ENCODE measurements at places on chromosomes 2 and 18.

DNA sequence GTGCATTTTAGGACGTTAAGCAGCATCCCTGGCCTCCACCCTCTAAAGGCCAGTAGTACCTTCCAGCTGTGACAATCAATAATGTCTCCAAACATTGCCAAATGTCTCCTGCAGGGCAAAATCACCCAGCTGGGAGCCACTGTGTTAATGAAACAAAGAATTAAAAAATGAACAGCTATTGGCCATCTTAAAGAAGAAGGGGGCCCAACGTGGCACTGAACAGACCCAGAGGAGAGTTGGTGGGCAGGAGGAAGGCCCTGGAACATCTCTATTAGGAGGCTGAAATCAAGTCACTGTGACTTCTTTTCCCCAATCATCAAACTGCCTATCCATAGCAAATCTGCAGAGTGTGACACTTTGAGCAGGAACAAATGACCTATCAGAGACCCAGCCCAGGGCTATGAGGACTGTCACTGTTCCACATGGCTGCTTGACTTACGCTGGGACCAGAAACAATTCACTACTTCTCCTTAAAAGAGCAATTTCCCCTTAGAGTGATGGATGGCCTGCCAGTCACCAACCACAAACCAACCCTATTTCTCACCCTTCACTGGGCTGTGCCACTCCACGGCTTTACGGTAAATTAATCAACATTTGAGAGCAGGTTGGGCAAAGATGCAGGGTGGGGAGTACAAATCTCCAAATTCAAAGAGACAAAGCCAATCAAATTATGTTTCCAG, 35.2 kb upstream of the TEX51 start:
- DNase-seq, result no peak

GRCh38 chr2:134393075-134393461, 139.2 kb downstream of the MGAT5 start:
- no peak for DNase-seq

DNA sequence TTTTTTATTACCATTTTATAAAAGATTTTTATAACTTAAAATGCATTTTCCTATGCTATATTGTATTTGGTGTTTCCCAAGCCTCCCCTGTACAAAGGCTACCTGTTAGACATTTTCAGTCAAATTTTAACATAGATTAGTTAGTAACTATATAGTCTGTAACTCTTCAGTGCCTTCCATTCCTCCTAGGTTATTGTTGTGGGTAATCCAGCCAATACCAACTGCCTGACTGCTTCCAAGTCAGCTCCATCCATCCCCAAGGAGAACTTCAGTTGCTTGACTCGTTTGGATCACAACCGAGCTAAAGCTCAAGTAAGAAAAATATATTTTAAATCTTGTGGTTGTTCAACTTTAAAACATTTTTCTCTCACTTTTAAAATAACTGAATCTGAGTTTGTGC, 10.2 kb downstream of the MDH1 start:
- DNase-seq, result no peak

DNA sequence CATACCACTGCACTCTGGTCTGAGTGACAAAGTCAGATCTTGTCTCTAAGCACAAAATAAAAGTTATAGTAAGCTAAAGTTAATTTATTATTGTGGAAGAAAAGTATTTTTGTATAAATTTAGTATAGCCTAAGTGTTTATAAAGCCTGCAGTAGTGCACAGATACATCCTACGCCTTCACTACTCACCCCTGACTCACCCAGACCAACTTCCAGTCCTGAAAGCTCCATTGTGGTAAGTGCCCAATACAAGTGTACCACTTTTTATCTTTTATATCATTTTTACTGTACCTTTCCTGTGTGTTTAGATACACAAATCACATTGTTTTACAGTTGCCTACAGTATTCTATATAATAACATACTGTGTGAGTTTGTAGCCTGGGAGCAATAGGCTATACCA, 57.5 kb downstream of the UBE2E3 start:
- DNase-seq, result no peak

DNA sequence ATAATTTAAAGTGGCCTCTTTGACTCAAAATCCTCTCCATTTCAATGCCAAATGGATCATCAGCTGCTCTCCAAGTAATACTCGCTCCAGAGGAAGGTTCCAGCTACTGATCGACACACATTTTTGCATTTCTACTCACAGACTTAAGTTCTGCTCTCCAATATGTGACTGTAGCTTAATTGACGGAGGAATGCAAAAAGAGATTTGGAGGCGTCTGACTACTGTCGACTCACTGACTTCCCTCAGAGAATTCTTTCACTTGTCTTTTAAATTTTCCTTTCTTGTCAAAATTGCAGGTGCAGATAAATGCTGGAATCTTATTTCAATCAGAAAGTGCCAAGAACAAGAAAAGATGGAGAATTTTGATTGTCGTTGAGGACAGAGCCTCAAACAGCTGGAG, 84.1 kb upstream of the PAPOLG start:
- no peak for DNase-seq

- no peak for DNase-seq
These were observed 501.7 kb upstream of the TCF4 start for GRCh38 chr18:56089612-56090258.

- DNase-seq, result no peak
These were observed 83.5 kb downstream of the LDLRAD4 start for GRCh38 chr18:13302040-13302439.

GRCh38 chr2:141501752-141502151, 629.1 kb downstream of the LRP1B start:
- DNase-seq, result no peak

GRCh38 chr2:200050921-200051610, 95.7 kb downstream of the MAIP1 start:
- no peak for DNase-seq

DNA sequence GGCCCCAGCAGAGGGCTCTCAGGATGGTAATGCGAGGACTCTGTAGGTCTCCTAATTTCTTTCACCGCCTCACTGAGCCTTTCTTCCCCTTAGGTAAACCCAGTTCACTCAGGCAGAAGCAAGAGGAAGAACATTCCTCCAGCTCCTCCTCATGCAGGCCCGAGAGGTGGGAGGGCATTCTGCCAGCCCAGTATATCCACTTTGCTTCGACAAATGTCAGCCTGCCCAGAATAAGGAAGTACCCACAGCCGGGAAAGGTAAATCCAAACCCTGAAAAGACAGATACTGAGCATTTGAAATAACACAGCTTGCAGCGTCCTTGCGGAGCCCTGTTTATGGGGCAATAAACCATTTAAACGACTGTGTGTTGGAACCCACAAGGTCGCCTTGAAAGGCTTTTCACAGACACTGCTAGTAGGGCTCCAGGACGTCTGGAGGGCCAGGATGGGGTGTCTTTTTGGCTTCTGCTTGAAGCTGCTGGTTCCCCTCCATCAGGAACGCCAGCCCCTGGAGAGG, 63.0 kb upstream of the STPG4 start:
- DNase-seq, result no peak

DNA sequence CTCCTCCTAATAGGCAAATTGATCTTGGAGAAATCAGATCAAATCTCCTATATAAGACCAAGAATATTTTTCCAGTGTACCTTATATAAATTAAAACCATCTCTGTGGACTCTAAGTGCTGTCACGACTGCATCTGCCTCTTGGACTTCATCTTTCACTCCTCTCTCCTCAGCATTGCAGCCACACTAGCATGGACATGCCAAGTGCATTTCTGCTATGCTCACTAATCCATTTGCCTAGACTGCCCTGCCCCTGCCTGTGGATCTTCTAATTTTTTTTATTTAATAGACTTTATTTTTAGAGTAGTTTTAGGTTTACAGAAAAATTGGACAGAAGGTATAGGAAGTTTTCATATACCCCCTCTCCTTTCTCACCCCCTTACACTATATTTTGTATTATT, 146.7 kb upstream of the VWC2L start:
- no peak for DNase-seq

All from activated CD4-positive, alpha-beta T cell treated with anti-CD3 and anti-CD28 coated beads, Interleukin-2, amount 10 ng/mL, durations not matched to agents 7 days and 5 days (primary cell).